HT-29 (cell line): ENCODE measurements at places on chromosomes 7 and 10. TPM values are rescaled to one million over a fixed set of nuclear protein-coding genes. Genes with fewer than 3 reads are reported as not detected.

MLXIPL gene
- 0.53 and 5.1 TPM in 2 replicates for total RNA-seq

SDK1 gene
- not detected in 2 replicates for total RNA-seq

MICALL2 gene
- 151 and 155 TPM in 2 replicates for total RNA-seq

C10orf53 gene
- not detected in 2 replicates for total RNA-seq

CHAT gene
- total RNA-seq = not detected in 2 replicates

AUTS2 gene
- 2.7 and 4.2 TPM in 2 replicates for total RNA-seq

PHYH gene
- 4.6 and 6.0 TPM in 2 replicates for total RNA-seq

CLEC2L gene
- not detected in 2 replicates for total RNA-seq

STK31 gene
- total RNA-seq = 0.20 and 0.34 TPM in 2 replicates
